ENCODE measurements at places on chromosomes 6 and 20.

DNA sequence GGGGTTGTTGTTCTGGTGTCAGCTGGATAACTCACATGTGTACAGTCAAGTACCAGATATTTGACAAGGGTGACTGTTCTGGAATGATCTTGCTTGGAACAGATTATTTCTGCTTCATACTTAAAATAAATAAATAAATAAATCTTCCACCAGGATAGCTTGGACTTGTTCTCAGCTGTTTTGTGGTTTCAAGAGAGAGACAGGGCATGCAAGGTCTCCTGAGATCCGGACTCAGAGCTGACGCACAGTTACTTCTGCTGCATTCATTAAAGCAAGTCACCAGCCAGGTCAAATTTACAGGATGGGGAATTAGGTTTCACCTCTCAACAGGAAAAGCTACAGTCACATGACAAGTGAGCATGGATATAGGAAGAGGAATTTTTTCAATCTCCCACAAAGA, 285.0 kb upstream of the SPTLC3 start:
- no peak for DNase-seq

DNA sequence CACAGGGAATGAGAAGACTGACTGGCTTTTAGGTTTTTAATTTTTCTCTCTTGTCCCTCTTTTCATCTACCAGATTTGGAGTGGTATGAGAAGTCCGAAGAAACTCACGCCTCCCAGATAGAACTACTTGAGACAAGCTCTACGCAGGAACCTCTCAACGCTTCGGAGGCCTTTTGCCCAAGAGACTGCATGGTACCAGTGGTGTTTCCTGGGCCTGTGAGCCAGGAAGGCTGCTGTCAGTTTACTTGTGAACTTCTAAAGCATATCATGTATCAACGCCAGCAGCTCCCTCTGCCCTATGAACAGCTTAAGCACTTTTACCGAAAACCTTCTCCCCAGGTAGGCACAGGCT, 644 bp downstream of the MAD2L1BP start:
- DNase-seq = no peak

- DNase-seq = no peak
Measured at GRCh38 chr6:6622501-6622900, 34.0 kb downstream of the LY86 start.

- no peak for DNase-seq
Measured at GRCh38 chr6:12414096-12414675, 124.0 kb downstream of the EDN1 start.

- DNase-seq = no peak
Measured at GRCh38 chr6:37943436-37944058, 124.0 kb downstream of the ZFAND3 start.
